ENCODE measurements at places on chromosomes 3 and 15.

DNA sequence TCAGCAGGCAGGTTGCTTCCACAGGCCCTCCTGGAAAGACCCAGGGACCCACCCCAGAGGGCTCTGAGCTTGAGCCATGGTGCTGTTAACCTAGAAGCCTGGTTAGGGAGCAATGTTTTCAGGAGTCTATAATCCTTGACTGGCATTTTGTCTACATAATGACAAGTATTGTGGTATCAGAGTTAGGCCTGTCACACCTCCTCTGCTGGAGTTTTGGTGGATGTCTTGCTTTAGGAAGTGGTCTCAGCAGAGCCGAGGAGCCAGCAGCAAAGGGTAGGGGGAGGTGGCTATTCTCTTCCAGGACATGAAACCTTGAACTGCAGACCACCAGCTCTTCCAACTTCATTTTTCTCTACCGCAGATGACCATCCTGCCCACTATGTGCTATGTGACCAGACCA is 76.1 kb downstream of the CLSTN2 start:
- DNase-seq: no peak

- no peak for DNase-seq
These were observed 15.7 kb downstream of the PTH1R start for GRCh38 chr3:46893146-46893748.

GRCh38 chr3:53379898-53380297 is 32.6 kb upstream of the DCP1A start:
- DNase-seq: no peak

DNA sequence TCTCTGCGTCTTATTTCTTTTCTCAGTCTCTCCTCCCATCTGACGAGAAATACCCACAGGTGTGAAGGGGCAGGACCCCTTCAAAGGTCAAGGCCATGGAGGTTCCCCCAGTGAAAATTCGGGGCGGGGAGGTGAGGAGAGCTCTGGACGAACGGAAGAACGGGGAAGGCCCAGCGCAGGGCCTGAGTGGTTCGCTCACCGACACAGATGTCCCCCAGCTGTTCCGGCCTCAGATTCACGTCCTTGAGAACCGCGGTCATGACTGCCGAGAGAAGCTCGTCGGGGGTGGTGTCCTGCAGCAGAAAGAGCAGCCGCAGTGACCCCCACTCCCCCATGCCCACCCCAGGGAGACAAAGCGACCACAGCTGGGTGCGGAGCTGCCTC is 542 bp downstream of the ACAA1 start:
- DNase-seq: no peak

GRCh38 chr3:138469874-138470273 is 35.5 kb downstream of the ESYT3 start:
- DNase-seq: no peak

DNA sequence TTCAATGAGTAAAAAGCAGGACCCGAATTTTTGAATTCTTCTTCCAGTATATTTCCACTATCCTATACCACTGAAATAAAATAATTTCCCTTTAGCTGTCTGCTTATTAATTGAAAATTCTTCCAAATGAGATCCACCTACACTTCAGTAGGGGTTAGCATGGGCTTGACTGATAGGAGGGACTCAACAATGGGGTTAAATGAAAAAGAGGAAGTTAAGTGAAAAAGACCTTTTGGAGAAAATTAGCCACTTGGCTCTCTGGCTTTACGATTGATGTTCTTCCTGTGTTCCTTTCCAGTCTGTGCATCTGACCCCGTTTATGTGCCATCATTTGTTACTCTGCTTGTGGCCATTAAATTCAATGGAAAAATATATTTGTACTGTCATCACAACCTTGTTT is 54.0 kb upstream of the GCNT3 start:
- no peak for DNase-seq

DNA sequence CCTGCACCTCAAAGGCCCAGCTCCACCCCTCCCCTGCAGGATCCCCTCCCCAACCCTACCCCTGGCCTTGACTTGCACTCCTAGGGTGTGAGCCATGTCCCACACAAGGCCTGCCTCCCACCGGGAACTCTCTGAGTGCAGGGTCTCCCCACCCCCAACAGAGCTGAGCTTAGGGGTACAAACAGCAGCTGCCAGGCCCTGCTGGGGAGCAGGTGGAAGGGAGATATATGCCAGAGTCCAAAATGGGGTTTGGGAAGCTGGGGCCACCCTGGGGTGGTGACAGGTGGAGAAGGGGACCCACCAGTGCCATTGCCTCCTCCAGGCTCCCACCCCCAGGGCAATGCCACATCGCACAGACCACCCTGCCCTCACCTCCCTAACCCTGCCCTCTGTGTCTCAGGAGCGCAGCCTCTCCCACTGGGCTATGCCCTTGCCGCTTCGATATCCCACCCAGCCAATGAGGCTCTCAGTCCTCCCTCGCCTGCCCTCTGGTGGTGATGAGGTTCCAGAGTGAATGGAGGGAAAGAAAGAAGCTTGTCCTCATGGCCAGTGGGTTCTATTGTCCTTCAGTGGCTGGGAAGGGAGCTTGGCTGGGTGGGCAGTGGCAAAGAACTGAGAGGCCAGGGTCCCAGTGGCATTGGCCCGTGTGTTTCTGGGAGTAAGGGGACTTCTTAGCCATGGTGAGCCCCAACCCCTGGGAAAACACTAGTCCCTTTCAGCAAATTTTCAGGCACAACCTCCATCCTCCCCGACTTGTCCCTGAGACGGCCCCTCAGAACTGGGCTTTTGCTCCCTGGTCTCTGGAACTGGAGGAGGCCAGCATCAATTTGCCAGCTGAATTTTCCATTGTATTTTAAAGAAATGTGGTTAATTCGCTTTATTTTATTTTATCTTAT is 46.8 kb downstream of the CYP11A1 start:
- peak; percentile 30 for DNase-seq

GRCh38 chr3:81289676-81290075 is 471.8 kb downstream of the GBE1 start:
- no peak for DNase-seq
